ENCODE measurements at places on chromosomes 13 and 19.

- DNase-seq = no peak
Measured at GRCh38 chr13:91157273-91158016, 190.0 kb upstream of the MIR17HG start.

DNA sequence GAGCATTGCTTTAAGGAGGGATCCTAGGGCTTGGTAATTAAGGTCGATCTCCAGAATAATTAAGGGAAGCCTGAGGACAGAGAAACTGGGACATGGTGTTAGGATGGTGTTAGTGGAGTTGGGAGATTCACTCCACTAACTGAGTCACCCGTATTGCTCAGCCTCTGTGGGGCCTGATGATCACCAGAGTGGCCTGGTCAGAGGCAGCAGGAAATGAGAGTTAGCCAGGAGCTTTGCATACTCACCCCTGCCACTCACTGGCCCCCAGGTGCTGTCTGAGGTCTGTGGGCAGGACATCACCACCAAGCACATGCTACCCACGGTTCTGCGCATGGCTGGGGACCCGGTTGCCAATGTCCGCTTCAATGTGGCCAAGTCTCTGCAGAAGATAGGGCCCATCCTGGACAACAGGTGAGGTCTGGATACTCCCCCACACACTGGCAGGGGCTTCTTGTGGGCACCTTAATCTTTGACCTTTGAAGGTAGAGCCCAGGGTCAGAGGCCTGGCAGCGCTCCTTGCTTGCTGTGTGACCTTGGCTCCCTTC lies 32.1 kb downstream of the PPP2R1A start:
- no peak for DNase-seq

DNA sequence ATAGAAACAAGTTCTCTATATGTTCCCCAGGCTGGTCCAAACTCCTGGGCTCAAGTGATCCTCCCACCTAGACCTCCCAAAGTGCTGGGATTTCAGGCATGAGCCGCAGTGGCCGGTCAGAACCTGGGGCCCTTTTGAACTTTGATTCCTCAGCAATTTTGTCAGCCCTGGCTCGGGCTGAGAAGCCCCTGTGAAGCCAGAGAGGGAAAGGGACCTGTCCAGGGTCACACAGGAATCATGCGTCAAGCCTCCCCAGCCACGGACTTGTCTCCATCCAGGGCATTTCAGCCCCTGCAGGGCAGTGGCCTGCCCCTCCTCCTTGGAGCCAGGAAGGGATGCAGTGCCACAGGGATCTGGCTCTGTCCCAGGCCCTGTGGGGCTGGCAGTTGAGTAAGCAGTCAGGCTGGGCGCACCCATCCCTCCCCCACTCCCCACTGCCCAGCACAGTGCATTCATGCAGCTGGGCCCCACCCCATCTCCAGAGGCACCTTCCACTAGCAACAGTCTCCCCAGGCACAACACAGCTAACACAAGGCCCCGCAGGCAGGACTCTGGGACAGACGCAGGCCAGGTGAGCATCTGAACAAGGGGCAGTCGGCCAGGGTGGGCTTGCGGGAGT lies at the start of gene CAPS:
CAPS (plus strand) TSS at position 516 of the 619 bp plus-strand sequence. CDS start 153 bp downstream, outside the sequence.
- DNase-seq = no peak

DNA sequence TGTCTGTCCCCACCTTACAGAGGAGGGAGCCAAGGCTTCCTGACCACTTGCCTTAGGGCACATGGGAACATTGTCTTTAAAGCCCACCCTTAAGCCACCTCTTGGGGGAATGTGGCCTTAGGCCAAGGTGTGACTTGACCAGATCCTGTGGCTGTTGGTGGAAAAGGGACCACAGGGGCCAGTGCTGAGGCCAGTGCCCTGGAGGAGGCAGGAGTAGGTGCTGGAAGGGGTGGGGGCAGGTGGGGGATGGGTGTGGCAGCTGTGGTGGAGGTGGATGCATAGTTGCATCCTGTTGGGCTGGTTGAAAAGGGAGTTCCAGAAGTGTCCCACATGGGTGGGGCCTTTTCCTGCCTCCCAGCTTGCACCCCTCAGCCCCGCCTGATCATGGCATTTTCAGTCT lies 44.8 kb downstream of the DNM2 start:
- peak; percentile 66 for DNase-seq

DNA sequence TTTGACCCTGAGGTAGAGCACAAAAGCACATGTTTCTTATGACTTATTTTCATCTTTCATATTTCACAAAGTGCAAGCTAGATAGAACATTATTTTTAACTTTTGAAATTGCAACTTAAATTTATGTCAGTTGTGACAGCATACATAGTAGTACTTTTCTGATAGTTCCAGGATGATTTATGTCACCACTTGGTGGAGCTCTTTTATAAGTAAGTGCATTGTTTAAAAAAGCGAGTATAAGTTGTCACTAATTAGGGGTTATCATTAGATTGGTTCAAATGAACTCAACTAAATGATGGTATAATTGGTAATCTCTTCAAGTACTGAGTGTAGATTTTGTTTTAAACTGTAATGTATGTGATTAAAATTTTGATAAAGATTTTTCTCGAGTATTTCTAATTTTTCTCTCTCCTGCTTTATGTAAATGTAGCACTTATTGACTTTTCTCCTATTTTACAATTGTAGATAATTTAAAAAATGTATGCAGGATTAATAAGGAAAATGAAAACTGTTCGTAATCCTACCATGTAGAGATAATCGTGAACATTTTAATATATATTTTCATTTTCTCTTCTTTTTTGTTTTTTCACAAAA lies 31.1 kb downstream of the RB1 start:
- DNase-seq = no peak

DNA sequence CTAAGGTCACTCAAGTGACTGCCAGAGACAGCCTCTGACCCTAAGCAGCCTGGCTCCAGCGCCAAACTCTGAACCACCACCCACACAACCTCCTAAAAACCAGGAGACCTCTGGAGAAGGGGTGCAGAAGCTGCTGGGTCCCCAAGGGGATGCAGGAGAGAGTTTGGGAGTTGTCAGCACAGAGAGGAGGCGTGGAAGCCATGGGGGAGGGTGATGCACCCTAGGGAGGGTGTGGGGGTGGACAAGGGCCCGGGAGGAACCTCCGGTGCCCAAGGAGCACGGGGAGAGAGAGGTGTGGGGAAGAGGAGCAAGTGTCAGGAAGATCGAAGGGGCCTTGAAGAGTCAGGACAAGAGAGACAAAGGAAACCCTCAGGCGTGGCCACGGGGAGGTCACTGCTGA lies 2.1 kb upstream of the HIPK4 start:
- DNase-seq = no peak

- no peak for DNase-seq
Measured at GRCh38 chr19:18429717-18430416, 8.1 kb downstream of the ISYNA1 start.

GRCh38 chr19:15101479-15102082 lies 5.6 kb upstream of the SYDE1 start:
- no peak for DNase-seq

Measured in heart right ventricle (tissue), 16 donors.